ENCODE measurements at places on chromosomes 2 and 18.

DNA sequence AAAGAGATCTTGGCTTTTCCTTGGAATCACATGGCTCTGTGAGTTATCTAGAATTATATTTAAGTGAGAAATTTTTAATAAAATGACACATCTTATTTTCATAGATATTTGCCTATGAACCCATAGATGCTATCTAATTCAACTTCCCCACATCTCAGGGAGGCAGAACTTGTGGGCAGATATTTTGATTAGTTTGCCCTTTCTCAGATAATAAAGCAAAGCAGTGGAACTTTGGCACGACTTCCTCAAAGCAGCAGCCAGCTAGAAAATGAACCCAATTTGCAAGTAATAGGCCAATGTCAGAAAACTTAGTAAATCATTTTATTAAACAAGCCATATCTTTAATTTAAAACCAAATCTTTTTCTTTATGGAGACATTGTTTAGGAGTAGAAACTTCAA, 32.7 kb downstream of the RAB27B start:
- DNase-seq: no peak

GRCh38 chr2:95348609-95349567, 51.7 kb downstream of the KCNIP3 start:
- DNase-seq: no peak

DNA sequence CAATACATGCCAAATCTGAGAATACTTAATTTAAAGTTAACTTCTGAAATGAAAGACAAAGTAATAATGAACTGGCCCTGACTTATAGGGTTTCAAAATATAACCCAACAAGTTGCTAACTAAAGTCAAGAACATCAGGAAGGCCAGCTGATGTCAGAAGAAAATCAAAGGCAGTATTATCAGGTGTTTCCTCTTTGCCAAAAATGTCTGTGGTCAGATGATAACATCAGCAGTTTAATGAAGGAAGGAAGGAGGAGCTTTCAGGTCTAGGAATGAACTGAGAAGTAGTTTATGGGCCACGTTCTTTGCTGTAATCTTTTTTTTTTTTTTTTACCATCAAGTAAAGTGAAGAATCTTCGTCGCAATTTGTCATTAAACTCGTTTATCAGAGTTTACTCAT, 40.9 kb downstream of the CDH2 start:
- DNase-seq: no peak

DNA sequence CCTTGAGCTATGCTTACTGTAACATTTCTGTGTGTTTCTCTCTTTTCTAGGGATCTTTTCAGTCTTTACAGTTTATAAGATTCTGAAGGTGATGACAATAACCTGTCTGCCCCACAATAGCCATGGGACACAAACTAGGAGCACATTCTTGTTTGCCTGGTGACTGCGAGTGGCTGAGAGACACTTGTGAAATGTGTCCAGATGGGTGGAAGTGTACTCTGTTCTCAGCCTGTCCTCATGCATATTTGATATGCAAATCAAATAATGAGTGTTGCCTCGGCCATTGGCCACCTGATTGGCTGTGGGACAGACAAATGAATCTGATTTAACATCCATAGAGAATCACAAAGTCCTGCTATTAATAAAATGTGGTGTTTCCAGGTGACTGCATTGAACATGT, 246.2 kb downstream of the HNMT start:
- no peak for DNase-seq

GRCh38 chr2:112242384-112242783, 12.5 kb downstream of the ZC3H8 start:
- DNase-seq: no peak

DNA sequence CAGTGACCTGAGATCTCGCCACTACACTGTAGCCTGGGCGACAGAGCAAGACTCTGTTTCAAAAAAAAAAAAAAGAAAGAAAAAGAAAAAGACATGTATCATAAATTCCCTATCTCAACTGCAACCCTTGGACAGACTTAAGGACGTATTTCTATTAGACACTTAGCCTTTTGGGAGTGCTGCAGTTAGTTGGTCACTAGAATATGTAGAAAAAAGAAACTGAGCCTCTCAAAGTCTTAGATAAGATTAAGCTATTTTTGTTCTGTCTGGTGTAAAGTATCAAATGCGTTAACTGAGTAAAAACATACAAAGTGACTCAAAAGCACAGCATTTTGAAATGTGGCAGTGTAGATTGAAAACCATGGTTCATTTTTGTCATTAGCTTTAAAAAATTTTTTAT, 7.3 kb downstream of the NBEAL1 start:
- no peak for DNase-seq

DNA sequence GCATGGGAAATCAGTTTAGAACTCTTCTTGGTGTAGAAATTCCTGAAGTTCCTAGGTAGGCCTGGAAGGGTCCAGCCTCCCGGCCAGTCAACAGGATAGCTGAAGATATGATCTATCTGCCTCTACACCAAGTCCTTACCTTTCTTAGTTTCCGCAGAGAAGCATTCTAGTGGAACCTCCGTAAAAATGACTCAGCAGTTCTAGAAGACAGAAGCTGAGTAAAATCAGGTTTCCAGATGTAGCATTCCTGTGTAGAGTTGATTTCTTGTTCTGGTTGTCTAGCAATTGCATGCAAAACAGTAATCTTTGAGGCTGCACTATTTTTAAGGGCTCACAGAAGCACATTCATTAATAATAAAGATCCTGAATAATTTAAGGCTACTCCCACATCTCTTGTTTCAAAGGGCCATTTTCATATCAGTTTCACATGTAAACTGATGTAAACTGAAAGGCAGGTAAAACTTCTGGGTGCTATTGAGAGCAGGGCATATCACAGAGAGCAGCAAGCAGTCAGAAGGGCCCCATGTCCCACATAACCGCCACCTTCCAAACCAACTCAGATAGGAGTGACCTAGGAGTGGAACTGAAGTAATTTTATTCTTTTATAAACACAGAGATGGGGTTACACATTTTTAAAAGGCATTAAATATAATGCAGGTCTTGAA, 3.2 kb upstream of the DYTN start:
- DNase-seq: no peak

DNA sequence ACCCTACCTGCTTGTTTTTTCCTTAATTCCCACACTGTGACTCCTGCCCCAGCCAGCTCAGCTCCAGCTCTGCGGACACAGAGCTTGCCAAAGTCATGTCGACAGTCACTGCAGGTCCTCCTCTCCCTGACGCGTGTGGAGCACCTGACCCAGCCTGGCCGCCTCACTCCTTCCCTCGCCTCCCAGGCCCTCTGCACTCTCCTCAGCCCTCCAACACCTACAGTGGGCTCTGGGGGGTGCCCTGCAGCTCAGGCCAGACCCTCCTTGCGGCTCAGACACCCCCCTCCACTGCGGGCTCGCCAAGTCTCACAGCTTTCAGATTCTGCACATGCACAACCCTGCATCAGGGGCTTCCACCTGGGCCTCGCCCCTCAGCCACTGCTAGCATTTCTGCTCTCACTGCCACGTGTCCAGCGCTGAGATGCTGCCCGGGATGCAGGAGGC, 68.3 kb downstream of the NDUFA10 start:
- DNase-seq: no peak

DNA sequence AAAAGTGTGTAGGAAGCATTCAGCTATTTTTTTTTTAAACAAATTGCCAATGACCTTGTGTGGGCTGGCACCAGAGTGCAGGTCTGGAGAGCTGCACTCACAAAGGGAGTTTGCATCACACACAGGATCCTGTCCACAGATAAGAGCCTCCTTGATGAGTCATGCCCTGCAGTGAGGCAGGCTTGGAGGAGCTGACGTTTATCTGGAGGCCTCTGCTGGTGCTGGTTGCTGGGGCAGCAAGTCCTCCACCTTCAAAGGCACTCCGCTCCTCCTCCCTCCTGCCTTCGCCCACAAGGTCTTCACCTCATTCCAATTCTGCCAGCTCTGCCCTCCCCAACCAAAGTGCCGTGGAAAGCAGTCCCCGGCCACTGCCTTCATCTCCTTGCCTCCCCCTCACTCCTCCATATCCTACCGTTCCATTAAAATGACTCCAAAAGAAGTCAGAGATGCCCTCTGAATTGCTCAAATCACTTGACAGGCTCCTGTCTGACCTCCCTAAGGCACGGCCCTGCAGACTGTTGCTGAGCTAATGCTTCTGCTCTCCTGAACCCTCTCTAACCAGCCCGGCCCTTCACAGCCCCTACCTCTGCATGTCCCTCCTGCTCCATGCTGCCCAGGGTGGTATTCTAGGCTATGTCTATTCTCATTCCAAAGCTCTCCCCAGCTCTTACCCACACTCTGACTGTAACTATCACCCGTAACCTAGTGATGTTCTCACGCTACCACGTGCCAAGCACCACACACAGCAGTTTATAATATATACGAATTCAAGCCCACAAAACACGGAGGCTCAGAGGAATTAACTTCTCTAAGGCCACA, 30.9 kb downstream of the LONRF2 start:
- DNase-seq: no peak

DNA sequence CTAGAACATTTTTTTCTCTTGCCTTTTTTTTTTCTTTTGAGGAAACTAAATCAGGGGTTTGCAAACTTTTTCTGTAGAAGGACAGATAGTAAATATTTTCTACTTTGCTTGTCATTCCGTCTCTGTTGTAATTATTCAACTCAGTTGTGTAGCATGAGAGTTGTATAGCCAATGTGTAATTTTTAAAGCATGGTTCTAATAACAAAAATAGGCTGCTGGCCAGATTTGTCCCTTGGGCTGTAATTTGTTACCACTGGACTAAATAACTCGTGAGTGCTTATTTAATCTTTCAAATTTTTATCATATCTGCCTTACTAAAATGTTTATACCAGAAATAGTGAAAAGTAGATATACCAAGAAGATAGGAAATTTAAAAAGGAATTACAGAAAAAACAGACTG, 43.0 kb downstream of the CCDC148 start:
- no peak for DNase-seq

GRCh38 chr2:215930505-215931253, 82.7 kb downstream of the MREG start:
- DNase-seq: no peak

- no peak for DNase-seq
Observed at GRCh38 chr2:1754046-1754445, 9.7 kb upstream of the PXDN start.

GRCh38 chr2:201999279-201999678, 34.4 kb upstream of the FZD7 start:
- no peak for DNase-seq

DNA sequence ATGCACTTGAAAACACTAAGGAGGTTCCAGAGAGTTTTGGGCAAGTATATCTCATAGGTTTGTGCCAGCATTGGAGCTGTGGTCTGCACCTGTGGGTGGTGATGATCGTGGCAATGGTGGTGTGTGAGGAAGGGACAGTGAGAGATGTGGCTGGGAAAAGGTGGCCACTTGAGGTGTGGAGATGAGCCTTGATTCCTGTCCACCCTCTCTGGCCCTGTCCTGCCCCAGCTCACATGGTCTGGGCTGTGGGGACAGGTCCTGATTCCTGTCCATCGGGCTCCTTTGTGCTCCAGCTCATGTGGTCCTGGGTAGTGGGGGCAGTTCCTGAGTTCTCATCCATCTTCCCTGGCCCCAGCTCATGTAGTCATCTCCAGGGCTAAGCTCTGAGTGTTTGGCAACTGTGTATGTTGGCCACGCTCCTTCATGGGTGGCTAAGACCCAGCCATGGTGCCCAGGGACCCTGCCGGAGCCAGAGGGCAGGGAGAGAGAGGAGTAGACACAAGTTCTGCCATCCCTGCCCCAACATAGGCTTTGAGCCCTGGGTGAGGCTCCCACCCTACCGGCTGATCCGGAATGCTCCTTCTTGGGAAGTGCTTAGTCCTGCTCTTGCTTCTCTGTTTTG, 294.4 kb upstream of the HDAC4 start:
- DNase-seq: no peak

GRCh38 chr2:191145769-191146471, 4.9 kb downstream of the STAT4 start:
- DNase-seq: no peak

DNA sequence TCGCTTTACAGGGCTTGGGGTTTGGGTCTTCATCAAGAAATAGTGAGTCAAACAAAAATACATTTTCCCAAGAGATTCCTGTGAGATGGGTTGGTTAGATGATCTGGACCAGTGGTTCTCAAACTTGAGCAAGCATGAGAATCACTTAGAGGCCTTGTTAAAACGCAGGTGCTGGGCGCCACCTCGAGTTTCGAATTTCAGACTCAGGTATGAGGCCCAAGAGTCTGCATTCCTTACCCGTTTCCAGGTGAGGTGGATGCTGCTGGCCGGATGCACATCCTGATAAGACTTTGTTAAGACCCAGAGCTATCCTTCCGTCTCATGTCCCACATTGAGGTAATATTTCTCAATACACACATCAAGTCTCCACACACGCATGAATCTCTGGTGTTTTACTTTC, 707.8 kb upstream of the SALL3 start:
- DNase-seq: no peak

DNA sequence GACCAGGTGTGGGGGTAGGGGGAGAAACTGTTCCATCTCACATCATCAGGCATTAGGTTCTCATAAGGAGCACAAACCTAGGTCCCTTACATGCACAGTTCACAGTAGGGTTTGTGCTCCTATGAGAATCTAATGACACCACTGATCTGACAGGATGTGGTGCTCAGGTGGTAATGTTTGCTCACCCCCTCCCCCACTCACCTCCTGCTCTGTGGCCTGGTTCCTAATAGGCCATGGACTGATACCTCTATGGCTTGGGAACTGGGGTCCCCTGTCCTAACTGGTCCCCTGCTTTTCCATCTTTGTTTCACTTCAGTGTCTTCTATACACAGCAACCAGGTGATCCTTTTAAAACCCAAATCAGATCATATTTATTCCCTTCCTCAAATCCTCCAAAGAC, 267.8 kb downstream of the TNS1 start:
- DNase-seq: no peak

- no peak for DNase-seq
Observed at GRCh38 chr2:42116195-42117181, 52.7 kb upstream of the EML4 start.

DNA sequence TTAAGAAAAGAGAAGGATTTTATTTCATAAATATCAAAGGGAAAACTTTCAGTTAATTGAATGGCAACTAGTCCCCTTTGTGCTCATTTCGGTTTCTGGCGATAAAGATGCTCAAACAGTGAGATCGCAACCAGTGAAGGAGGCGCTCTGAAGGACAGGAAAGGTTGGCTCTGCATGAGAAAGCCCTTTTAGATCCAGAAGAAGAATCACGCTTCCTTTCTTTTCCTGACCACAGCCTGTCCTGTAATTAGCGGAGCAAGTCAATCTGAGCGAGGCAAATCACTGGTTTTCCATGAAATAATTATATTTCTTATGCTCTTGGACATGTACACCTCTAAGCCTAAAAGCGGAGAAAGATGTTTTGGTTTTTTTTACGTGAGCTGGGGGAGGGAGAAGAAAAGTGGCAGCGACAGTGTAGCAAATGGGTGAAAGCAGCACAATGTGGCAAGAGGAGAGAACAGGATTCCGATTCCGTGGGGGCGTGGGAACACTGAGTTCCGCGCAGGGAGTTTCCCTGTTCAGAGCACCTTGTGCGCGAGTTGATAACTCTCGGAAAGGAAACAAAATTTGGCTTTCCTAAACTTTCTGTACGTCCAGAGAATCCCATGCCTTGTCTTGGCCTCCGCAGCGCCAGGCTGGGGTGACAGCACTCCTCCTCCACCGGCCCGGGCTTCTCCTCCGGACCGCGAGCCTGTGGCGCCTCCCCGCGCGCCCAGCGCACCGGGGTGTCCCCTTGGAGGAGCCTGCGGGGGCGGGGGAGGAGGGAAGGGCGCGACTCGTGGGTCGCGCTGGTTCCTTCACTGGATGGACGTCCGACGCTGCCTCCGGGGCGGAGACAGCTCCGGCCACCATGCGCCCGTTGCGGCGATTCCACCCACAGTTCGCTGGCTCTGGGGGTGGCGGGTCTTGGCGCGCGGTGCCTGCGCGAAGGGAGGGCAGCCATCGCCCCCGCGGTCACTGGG, 620 bp upstream of the SLC9A2 start:
- DNase-seq: peak; percentile 8
